ENCODE measurements at places on chromosomes 5 and 9.

- peak; percentile 18 for DNase-seq
Measured at GRCh38 chr5:57386958-57387357, 95.7 kb downstream of the ACTBL2 start.

DNA sequence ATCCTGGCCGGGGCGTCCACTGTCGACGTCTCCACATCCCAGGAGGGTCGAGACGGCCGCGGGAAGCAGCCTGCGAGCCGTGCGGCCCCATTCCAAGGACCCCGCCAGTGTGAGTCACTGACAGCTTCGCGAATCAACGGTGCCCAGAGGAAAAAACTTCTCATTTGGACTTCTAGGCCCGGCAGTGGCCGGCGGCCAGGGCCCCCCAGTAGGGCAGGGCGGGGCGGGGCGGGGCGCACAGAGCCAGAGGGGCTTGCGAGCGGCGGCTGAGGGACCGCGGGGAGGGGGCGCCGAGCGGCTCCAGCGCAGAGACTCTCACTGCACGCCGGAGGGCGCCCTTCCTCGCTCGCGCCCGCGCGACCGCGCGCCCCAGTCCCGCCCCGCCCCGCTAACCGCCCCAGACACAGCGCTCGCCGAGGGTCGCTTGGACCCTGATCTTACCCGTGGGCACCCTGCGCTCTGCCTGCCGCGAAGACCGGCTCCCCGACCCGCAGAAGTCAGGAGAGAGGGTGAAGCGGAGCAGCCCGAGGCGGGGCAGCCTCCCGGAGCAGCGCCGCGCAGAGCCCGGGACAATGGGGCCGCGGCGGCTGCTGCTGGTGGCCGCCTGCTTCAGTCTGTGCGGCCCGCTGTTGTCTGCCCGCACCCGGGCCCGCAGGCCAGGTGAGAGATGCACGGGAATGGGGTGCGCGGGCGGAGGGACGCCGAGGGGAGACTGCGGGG, at the start of gene F2R:
F2R (plus strand) TSS at position 391 of the 720 bp plus-strand sequence; CDS start at position 573, 182 bp downstream.
- DNase-seq: peak; percentile 91

DNA sequence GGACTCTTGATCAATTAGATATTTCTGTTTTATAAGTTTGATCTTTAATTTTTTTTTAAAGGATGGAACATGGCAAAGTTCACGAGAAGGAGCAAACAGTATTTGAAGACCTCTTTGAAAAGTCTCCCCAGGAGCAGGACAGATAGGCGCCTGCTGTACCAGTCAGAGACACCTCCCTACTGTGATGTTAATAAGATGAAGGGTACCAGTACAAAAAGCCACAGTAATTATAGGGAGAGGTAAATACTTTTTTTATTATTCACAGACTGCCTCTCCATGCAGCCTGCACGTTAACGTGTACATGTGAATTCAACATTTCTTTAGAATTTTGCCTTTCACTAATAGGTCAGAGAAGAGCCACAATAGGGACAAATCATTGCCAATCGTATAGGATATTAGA, 146.5 kb upstream of the CDH6 start:
- peak; percentile 31 for DNase-seq

- DNase-seq: peak; percentile 63
Measured at GRCh38 chr5:133222979-133223378, 171.2 kb downstream of the HSPA4 start.

- no peak for DNase-seq
Measured at GRCh38 chr5:11760934-11761603, 143.2 kb downstream of the CTNND2 start.

DNA sequence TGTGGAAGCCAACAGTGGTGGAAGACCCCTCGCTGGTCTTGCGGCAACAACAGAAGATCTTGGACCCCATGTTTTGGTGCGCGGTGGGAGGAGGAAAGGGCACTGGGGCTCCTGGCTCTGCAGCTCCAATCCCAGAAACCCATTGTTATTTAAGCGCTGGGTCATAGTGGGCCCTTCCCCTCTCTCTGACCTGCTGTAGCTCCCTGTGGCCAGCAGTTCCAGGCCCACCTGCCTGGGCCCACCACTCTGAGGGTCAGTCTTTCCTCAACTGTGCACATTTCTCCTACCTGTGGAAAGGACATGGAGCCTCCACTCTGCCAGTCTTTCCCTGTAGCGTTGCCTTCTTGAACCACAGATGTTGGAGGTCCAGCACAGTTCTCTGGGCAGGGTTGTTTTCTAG, at the start of gene TEX53:
TEX53 (minus strand) TSS at position 101 of the 400 bp plus-strand sequence; CDS start at position 70, 31 bp downstream.
- no peak for DNase-seq

GRCh38 chr5:10602031-10602806, 38.3 kb downstream of the ANKRD33B start:
- no peak for DNase-seq

DNA sequence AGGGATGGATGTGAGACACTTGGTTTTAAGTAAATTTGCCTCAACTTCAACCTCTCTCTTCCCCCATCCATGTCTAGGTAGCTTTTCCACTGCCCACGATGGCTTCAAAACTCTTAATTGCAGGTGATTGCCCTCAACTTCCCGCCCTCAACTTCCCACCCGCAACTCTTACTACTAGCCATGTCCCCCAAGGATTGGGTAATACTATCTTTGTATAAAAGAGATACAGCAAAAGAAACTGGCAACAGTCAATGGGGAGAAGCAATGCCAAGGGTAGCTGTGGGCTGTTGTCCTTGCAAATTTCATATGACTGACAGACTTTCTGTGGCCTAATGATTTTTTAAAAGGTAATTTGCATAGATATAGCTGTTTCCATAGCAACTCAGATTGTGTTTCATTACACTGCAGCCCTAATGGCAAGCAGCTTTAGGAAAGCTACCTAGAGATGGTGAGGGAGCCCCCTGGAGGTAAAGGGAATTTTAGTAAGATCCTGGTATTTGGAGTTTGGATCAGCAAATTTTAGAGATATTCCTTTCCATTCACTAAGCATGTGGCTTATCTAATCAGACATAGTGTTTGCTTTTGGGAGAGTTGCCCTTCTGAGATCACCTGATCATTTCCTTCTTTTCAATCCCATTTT, 421.5 kb upstream of the DAP start:
- DNase-seq: peak; percentile 62

DNA sequence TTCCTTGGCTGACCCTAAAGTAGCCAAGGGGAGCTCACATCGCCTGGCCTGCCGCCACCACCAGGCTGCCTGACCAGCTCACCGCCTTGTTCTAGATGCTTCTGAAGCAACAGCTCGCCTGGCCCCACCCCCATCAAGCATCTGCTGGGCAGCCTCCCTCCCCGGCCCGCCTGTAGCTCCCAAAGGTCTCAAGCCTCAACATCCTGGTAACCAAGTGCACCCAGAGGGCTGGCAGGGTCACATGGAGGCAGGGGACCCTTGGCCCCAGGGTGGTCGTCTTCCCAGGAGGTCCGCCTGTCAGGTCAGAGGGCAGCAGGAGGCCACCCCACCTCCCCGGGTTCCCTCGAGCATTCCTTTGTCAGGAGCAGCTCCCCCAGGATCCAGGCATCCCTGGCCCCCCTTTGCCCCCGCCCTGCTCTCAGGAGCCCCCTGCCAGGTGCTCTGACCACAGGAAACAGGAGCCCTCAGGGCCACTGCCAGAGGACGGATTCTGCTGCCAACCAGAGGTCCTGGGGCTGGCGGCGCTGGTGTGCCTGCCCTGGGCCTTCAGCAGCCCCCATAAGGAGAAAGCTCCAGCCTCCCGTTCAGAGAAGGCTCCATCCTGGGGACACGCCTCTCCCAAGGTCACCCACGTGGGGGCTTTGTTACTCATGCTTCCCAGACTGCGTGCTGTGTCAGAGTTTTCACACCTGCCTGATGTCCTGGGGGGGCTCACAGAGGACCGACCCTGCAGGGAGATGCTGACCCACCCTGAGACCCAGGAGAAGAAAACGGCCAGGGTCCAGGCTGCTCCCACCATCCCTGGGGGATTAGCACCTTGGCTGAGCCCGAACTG, 3.5 kb upstream of the LRRC14B start:
- DNase-seq: no peak

GRCh38 chr5:92543201-92543600, 1037.8 kb downstream of the NR2F1-AS1 start:
- no peak for DNase-seq

DNA sequence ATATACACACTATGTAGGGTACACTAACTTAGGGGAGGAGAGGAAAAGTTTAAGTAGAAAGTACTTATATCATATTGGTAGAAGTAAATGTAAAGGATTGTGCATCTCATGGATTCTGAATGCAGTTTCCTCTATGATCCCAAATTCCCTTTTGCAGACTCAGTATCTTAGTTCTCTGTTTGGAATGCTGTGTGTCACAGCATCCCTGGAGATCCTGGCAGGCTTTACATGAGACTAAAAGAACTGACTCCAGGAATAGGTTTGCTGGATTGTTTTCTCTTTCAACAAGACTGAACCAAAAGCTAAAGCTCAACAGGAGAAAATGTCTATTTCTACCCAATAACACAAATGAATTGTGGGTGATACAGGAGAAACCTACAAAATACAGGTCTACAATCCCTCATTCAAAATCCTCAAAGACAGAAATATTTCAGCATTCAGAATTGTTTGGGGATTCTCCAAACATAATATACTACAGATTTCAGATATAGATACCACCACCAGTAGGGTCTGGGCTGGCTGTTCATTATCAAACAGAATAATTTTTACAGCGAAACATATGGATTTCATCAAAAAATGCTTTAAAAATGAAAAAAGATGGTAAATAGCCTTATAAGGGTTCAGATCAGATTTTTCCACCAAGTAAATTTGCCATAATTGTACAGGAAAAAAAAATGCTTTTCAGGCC, 324.7 kb upstream of the GRAMD2B start:
- DNase-seq: no peak

GRCh38 chr5:136276946-136277345, 84.0 kb upstream of the SMIM32 start:
- no peak for DNase-seq

DNA sequence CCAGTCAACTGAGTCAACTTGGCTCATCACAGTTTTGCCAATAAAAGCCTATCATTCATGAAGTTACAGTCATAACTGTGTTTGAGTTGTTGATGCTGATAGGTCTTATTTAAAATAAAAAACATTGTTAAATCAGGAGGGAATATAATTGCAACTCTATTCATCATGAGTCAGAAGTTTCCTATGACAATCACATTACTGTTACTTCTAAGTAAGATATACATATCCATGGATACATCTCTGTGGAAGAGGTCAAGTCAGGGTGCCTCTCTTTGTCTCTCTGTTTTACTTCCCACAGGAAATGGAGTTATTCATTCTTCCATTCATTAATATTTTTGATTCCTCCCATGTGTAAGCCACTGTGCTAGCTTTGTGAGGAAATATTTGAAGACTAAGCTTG, 2015.4 kb upstream of the WWC1 start:
- no peak for DNase-seq

GRCh38 chr5:180338001-180338707, 15.0 kb downstream of the GFPT2 start:
- DNase-seq: no peak

DNA sequence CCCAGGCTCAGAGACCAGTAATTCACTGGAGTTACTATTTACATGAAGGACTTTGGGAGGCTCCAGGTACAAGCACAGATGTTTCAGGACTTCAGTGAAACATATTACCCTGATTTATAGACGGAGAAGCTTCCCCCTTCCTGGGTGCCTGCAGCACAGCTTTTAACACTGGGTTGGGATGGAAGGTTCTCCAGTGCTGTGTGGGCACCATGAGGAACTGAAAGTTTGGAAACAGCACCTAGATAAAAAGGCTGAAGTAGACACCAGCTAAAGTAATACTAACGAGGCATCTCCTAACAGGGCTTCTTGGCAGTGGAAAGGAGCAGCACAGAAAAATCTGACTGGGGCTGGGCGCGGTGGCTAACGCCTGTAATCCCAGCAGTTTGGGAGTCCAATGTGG, 70.7 kb downstream of the GCNT1 start:
- no peak for DNase-seq

DNA sequence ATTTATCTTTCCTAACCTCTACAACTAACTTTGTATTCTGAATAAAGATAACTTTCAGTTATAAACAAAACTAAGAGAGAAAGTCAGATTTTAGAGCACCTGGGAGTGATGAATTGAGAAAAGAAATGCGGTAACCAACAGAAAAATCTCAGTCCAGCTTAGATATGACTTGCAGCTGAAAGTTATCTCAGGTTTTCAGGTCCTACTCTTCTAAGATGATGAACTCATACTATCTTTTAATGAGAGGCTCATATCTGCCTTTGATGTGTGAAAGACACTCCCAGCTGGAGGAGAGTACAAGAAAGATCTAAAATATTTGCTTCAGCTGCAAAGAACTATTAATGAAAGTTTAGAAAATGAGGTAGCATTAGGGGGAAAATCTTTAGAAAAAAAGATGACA, 190.5 kb downstream of the DENND1A start:
- no peak for DNase-seq

DNA sequence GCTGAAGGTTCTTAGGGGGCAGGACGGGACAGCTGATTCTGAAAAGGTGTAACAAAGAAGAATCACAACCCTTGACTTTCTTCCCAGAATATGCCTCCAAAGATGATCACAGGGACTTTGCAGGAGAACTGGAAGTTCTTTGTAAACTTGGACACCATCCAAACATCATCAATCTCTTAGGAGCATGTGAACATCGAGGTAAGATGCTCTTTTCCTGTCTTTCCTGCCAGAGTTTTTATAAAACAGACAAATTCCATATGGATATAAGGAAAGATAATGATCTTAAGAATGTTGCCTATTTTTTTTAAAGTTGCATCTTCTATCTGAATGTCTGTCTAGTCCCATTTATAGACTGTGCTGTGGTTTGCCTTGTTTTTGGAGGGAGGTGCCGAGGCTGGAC, 87.9 kb downstream of the EQTN start:
- DNase-seq: no peak

DNA sequence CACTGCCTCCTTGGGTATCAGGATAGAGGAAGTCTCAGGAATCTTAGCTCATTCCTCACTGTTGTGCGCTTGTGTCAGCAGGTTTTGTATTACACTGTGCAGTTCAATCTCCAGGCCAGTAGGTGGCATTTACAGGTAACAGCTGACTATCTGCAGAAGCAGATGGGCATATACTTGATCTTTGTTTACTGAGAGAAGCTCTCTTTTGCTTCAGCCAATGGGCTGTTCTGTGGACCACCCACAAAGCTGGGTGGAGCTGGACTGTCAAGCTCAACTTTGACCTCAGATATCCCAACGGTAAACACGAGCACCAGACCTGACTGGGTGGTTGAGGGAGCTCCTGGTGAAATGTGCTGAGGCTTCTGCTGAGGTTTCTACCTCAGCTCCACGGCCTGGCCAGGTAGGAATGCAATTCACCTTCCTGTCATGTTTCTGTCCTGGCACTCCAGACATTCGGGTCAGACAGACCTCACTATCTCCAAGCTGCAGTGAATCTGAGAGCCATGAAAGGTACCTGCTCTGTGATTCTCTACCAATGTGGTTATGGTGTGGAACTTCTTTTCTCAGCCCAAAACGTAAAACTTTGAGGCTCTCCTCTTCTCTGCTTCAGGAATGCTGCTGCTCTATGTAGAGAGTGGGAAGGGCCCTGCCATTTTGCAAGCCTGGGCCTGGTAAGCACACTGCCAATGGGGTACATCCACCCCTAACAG, 167.9 kb upstream of the ACTBL2 start:
- peak; percentile 62 for DNase-seq

DNA sequence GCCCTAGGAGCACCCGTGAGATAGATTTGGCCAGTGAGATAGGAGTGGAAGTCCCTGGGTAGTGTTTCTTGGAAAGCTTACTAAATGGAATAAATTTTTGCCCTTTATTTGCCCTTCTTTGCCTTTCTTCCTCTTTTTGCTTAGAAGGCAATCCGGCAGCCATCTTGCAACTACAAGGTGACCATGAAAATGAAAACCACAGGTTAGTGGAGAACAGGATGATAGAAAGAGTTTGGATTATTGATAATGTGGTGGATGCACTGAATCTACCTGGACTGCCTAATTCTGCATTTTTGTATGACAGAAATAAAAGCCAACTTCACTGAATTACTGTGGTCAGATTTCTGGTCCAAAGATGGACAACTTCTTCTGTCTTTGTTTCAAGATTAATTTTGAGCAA, 33.2 kb downstream of the TARS1 start:
- no peak for DNase-seq

Measured in neural progenitor cell (in vitro differentiated cells).